ENCODE measurements at places on chromosomes 13 and 19. TPM values are rescaled to one million over a fixed set of nuclear protein-coding genes. Genes with fewer than 3 reads are reported as not detected.

Gene ANKRD24
- 0.44 TPM for total RNA-seq

Gene ZNF285
- 0.79 TPM for total RNA-seq

Gene OR7A5
- 3.7 TPM for total RNA-seq

Gene SPC24
- total RNA-seq = 3.6 TPM

Gene VAV1
- 3.1 TPM for total RNA-seq

Gene U2AF1L4
- total RNA-seq = 45.5 TPM

Gene CGB8
- not detected for total RNA-seq

Gene COX7A1
- 7.9 TPM for total RNA-seq

Gene NAPSA
- 3.5 TPM for total RNA-seq

Gene CYP2F1
- not detected for total RNA-seq

Gene ZNF773
- 24.1 TPM for total RNA-seq

Gene RGS9BP
- 0.79 TPM for total RNA-seq

Gene PPM1N
- 2.9 TPM for total RNA-seq

Gene SETDB2
- total RNA-seq = 19.8 TPM

Gene KLK5
- total RNA-seq = 231 TPM

Gene ZNF234
- total RNA-seq = 9.0 TPM

Gene ZNF284
- 1.4 TPM for total RNA-seq

Gene TNFSF11
- not detected for total RNA-seq

Gene KASH5
- not detected for total RNA-seq

Gene LGI4
- 11.8 TPM for total RNA-seq

Gene IZUMO2
- not detected for total RNA-seq

Gene SHISA7
- not detected for total RNA-seq

Gene GRIN2D
- total RNA-seq = 0.38 TPM

Gene FAM216B
- not detected for total RNA-seq

Gene FCGBP
- 254 TPM for total RNA-seq

Gene GPX4
- 346 TPM for total RNA-seq

Gene RFXAP
- 4.7 TPM for total RNA-seq

Gene IGFL1
- not detected for total RNA-seq

Gene LILRB5
- total RNA-seq = 0.83 TPM
